ENCODE measurements at places on chromosomes 6 and 20.

GRCh38 chr6:49524541-49524940 lies 24.8 kb downstream of the GLYATL3 start:
- DNase-seq, result no peak

DNA sequence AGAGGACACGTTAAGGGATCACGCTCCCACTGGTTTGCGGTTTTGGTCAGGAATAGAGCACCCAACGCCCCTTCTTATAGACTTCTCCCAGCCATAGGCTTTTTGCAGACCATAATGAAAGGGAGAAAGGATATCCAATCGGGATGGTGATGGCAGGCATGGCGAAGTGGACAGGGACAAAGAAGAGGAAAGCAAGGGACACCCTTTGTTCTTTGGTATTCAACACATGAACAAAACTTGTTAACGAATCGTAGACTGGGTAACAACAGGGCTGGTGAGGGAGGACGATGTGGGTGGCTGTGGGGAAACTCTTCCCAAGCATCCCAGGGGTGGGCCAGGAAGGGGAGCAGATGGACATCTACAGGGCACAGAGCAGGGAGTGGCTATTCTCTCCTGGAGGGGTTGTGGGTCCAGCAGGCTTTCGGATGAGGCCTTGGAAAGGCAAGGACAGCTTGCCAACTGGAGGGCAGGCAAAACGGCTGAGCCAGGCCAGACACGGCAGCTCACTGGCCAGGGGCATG lies 1.4 kb upstream of the HSP90AB1 start:
- DNase-seq, result no peak

DNA sequence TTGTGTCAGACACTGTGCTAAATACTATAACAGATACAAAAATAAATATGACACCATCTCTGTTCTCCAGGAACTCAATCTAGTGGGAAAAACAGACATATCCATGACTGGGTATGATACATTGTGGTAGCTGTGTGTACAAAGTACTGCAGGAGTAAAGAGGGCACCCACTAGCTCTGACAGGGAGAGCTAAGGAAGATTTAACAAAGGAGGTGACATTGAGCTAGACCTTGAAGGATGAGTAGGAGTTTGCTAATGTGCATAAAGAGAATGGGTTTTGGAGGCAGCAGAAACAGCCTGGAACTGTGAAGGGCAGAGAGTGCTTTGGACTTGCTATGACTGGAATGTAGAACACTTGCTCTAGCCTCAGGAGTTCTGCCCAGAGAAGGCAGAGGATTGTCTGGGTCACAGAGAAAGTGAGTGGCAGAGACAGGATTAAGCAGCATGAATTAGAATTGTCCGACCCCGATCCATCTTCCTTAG lies 14.4 kb downstream of the MMP24 start:
- no peak for DNase-seq

- DNase-seq, result peak; percentile 51
Observed at GRCh38 chr6:158060455-158061360, 79.0 kb downstream of the SYNJ2 start.

DNA sequence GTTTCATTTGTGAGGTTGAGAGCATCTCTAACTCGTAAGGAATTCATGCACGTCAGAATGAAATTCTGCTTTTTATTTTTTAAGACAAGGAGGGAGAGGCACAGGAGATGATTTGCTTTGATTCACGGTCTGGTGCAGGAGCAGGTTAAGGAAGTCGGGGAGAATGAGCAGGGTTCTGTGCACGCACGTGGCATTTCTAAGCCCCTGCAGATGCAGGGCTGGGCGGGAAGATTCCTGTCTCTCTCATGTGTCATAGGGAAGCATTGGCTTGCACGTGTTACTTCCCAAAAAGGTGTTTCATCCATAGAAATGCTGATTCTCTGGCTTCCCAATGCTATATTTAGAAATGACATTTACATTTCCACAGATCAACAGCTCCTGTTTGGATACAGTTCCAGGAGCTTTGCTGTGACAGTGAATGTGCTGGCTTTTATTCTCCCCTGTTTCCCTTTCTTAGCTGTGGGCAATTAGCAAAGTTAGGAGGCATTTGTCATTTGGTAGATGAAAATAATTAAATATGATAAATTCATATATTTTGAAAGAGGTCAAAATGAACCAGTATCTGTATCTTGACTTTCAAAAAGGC lies 119.7 kb upstream of the ZFP64 start:
- no peak for DNase-seq

DNA sequence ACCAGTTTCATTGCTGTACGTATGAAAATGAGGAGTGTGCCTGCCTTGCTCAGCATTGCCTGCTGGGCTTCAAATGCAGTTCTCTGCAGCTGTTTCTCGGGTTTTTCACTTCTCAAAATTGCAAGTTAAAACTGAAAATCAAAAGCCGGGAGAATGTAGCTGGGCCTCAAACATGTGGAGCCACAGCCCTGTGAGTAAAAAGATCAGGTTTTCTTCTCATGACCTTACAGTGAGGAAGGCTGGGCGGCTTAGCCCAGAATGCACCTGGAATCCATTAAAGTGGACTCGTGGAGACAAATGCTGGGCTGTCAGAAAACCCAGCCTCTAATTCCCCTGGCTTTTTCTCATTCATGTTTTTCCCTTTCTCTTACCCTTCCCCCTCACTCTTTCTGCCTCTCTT lies 34.4 kb downstream of the DSE start:
- DNase-seq, result no peak

- DNase-seq, result no peak
Observed at GRCh38 chr6:147625946-147626345, 117.5 kb downstream of the SAMD5 start.

GRCh38 chr6:86017236-86017635 lies 374.6 kb upstream of the SYNCRIP start:
- DNase-seq, result no peak

- DNase-seq, result no peak
Observed at GRCh38 chr6:44831002-44831610, 443.6 kb downstream of the CDC5L start.

- DNase-seq, result peak; percentile 49
Observed at GRCh38 chr6:17705778-17706579, 746 bp downstream of the NUP153 start.

All from right renal cortex interstitium (tissue), 3 donors.